Omental fat pad (tissue), 4 donors: ENCODE measurements at places on chromosomes 4 and X. TPM values are rescaled to one million over a fixed set of nuclear protein-coding genes. Genes with fewer than 3 reads are reported as not detected.

DNA sequence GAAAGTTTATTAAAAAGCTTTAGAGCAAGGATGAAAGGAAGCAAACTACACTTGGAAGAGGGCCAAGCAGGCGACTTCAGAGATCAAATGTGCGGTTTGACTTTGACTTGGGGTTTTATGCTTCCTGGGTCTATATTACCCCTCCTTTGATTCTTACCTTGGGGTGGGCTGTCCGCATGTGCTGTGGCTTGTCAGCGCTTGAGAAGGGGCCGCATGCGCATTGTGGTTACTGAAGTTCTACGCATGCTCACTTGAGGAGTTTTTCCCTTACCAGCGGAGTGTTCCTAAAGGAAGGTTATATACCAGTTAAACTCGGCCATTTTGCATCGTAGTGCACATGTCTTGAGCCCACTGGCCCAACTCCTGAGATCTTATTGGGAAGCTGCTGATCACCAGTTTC is 9.9 kb downstream of the ZNF157 start:
- no peak for DNase-seq

GRCh38 chrX:54042609-54043021 is 1.7 kb downstream of the PHF8 start:
- no peak for DNase-seq

Gene PIR
- 54.7 TPM for total RNA-seq

- no peak for DNase-seq
These were observed 4.2 kb upstream of the CDS1 start for GRCh38 chr4:84578540-84579402.

DNA sequence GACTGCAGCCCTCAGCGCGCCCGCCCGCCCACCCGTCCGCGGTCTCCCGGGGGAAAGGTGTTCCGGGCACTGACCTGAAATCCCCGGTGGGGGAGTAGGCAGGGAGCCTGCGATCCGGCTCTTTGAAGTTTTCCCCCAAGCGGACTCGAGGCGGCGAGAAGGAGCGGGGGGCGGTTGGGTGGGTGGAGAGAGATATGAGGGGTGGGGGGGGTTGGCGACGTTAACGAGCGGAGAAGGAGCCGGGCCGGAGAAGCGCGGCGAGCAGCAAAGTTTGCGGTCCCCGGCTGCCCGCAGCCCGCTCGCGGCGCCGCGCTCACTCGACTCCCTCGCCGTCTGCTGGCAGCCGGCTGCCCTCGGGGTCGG is 636 bp downstream of the BCOR start:
- DNase-seq, result no peak

Gene VSIG1
- total RNA-seq, result not detected

GRCh38 chrX:117053260-117053659 is 590.5 kb upstream of the CT83 start:
- DNase-seq, result no peak

GRCh38 chr4:32519060-32519459 is 1798.9 kb downstream of the PCDH7 start:
- DNase-seq, result no peak

DNA sequence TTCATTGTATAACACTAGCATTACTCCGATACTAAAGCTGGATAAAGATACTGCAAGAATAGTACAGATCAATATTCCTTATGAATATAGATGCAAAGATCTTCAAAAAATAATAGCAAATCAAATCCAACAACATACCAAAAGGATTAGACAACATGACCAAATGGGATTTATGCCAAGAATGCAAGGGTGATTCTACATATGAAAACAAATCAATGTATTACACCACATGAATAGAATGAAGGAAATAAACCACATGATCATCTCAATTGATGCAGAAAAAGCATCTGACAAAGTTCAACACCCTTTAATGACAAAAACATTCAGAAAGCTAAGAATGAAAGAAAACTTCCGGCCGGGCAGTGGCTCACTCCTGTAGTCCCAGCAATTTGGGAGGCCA is 42.8 kb downstream of the CUL4B start:
- DNase-seq, result no peak

- DNase-seq, result no peak
These were observed 177.4 kb upstream of the SCML1 start for GRCh38 chrX:17559728-17560379.

GRCh38 chrX:2708021-2708420 is 16.9 kb downstream of the CD99 start:
- no peak for DNase-seq

GRCh38 chr4:7941111-7941964 is 1.7 kb upstream of the AFAP1 start:
- DNase-seq, result no peak

- DNase-seq, result no peak
These were observed 961.2 kb downstream of the RPA4 start for GRCh38 chrX:97844943-97845342.

Gene TLR8
- 1.4 TPM for total RNA-seq

DNA sequence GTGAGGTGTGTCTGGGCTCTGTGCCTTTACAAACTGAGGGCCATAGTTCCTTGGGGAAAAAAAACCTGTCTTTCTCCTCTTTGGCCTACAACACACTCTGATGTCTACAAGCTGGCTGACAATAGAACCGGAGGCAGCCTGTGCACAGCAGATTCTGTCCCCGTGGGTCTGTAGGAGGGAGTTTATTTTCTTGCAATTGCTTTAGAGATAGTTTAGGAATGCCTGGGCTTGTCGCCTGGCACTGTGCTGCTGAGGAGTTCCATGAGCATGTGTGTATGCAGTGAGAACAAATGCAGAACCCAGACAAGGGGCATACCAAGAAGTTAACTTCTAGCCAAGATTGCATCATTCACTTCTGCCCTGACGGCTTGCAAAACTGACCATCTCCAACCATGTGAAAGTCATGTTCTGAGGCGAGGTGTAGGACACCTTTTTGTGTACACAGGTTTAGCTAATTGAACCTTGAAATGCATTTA is 54.1 kb downstream of the CCNI start:
- DNase-seq, result no peak

- DNase-seq, result no peak
These were observed 113.8 kb downstream of the SYNPO2 start for GRCh38 chr4:119002476-119002875.

Gene TMEM35A
- total RNA-seq, result 0.19 TPM

Gene FAM9B
- not detected for total RNA-seq

- DNase-seq, result no peak
These were observed 262.6 kb downstream of the C4orf33 start for GRCh38 chr4:129358571-129358970.

GRCh38 chr4:55500072-55500471 is 46.6 kb downstream of the CLOCK start:
- no peak for DNase-seq

GRCh38 chrX:66632473-66632872 is 6.4 kb downstream of the EDA2R start:
- no peak for DNase-seq

DNA sequence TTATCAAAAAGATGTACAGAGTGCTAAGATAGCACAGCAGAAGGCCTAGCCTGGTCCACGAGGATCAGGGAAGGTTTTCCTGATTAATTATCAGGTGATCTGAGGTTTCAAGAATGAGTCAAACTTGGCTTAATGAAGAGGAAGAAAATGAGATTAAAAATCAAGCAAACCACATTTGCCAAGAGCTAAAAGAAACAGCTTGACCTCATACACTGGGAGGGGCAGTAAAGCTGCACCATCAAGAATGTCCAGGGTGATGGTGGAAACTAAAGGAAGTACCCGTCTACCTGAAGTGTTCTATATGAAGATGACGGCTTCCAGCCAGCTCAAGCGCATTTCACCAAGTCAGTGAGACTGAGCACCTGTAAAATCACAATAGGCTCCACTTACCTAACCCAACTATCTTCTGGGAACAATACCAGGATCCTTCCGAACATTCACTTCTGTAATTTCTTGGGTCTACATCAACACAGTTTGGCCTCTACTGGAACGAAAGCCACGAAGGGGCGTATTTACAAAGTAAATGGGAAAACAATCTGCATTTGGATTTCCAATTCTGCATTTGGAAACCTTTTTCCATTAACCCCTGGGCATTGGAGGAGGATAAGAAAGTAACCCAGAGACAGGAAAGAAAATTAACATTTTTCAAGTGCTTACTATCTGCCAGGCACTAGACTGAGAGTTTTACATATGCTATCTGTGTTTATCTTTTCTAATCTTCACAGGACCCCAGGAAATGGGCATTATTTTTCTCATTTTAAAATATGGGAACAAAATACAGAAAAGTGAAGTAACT is 114.0 kb upstream of the DCLK2 start:
- no peak for DNase-seq

GRCh38 chrX:54178100-54178940 is 4.7 kb downstream of the FAM120C start:
- no peak for DNase-seq

GRCh38 chrX:106898462-106898861 is 4.7 kb downstream of the RIPPLY1 start:
- no peak for DNase-seq

GRCh38 chrX:19334945-19335626 is 8.6 kb upstream of the PDHA1 start:
- DNase-seq, result no peak

Gene PDGFRA
- 272 TPM for total RNA-seq

DNA sequence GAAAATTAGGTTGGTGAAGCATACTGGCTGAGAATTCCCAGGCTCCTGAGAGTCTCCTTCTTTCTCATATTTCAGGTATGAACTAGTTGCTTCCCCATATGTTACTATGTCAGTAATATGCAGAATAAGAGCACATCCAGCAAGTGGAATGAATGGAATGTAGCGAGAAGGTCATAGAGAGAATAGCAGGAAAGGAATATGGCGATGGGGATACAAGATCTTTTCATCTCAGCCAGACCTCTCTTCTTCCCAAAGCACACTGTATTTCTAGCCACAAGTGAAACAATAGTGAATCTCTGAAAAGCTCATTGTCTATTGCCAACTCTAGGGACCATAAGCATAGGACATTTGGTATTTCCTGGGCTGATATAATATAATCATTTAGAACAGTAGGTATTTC is 54.6 kb upstream of the MMAA start:
- DNase-seq, result no peak

Gene MSN
- total RNA-seq, result 166 TPM

- no peak for DNase-seq
These were observed 42.6 kb downstream of the RAPGEF2 start for GRCh38 chr4:159145318-159145991.

Gene CXCR3
- total RNA-seq, result not detected

DNA sequence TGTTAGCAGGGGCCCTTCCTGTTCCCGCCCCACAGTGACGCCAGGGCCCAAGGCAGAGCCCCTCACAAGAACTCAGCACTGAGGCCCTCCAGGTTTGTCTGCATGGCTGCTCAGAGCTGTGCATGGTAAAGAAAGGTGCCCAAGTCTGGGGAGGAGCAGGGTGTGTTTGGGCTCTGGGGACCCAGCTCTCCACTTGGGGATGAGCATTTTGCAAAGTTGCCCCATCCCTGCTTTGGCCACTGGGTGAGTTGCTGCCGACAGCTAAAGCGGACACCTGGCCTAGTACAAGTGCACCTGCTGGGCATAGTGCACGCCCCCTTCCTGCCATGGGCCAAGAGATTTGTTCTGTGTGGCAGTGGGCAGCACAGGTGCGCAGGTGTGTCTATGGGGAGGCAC is 2.0 kb upstream of the MXD4 start:
- no peak for DNase-seq

- DNase-seq, result no peak
These were observed 337.9 kb downstream of the PPP3CA start for GRCh38 chr4:101009471-101009870.
